ENCODE measurements at places on chromosomes 7 and 10. TPM values are rescaled to one million over a fixed set of nuclear protein-coding genes. Genes with fewer than 3 reads are reported as not detected.

The ADCY1 gene
- total RNA-seq: 3.1 TPM

The ABCB1 gene
- total RNA-seq: not detected

The OR13A1 gene
- total RNA-seq: 0.04 TPM

The LDB3 gene
- 0.04 TPM for total RNA-seq

The OPALIN gene
- not detected for total RNA-seq

The SPRN gene
- total RNA-seq: not detected

The ICA1 gene
- total RNA-seq: 3.2 TPM

The MYOF gene
- total RNA-seq: 174 TPM

The IKZF5 gene
- 1.6 TPM for total RNA-seq

The LCOR gene
- total RNA-seq: 10.5 TPM
